Adipocyte (in vitro differentiated cells): ENCODE measurements at places on chromosomes 1 and 21.

- DNase-seq, result no peak
These were observed 387.8 kb downstream of the OMA1 start for GRCh38 chr1:58158506-58159433.

GRCh38 chr1:95043141-95043980 is 29.4 kb downstream of the ALG14 start:
- peak; percentile 94 for DNase-seq

GRCh38 chr1:14740016-14740415 is 141.5 kb downstream of the KAZN start:
- DNase-seq, result no peak

DNA sequence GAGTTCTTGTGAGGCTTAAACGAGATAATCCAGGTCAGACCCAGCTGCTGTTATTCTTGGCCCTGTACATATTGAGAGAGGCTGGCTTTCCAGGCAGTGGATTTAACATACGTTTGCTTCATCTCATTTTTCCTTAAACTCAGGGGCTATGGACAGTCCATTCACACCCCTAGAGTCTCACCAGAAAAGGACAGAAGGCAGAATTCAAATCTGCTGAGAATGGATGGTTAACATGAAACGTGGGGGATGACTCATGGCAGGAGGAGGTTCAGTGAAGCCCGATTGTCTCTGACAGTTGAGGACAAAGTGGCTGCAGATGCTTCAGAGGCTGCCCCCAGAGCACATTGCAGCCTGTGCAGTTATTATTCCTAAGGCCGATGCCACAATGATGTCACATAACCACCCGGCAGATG is 39.5 kb downstream of the TGFB2 start:
- peak; percentile 63 for DNase-seq

DNA sequence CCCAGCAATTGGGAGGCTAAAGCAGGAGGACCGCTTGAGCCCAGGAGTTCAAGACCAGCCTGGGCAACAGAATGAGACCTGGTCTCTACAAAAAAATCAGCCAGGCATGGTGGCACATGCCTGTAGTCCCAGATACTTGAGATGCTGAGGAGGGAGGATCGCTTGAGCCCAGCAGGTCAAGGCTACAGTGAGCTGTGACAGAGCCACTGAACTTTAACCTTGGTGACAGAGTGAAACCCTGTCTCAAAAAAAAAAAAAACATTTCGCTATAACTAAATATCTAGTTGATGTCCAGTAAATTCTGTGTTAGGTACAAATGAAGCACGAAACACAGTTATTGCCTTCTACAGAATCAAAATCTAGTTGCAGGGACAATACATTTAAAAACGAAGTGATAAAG is 95.7 kb upstream of the HP1BP3 start:
- no peak for DNase-seq

DNA sequence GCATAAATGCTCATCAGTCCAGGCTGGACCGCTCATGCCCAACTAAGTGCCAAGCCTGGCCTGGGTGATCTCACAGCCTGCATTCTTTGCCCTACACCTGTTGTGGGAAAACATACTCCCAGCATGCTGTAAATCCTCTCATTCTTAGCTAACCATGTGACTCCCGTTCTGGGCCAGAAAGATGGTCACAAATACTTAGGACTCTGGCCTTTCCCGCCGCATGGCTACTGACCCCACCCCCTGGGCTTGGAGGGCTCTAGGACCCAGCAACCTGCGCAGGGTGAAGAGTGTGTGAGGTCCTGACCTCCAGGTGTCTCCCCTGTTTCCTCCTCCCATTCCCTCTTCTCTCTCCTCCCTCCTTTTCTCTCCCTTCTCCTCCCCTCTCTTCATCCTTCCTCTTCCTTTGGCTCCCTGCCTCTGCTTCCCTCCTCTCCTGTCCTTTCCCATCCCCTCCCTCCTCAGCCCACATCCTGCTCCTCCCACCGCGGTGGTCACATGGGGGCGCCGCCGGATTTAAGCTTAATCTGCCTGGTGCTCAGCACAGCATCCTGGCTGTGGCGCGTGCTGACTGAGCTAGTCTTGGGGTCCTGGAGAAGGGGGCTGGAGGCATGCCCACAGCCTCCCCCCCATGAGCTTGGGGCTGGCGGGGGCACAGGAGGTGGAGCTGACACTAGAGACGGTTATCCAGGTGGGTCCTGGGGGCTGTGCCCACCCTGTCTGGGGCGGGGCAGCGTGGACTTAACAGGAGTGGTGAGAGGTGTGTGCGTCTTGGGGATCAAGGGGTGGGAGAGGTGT is at the start of gene CROCC:
TSS of gene CROCC (plus strand) at position 541 of the 795 bp plus-strand sequence. CDS start at position 629, 88 bp downstream.
- no peak for DNase-seq
